ENCODE measurements at places on chromosomes 16 and 17.
A peak's percentile ranks its signal among the peaks of the same experiment; 100 is the strongest.

DNA sequence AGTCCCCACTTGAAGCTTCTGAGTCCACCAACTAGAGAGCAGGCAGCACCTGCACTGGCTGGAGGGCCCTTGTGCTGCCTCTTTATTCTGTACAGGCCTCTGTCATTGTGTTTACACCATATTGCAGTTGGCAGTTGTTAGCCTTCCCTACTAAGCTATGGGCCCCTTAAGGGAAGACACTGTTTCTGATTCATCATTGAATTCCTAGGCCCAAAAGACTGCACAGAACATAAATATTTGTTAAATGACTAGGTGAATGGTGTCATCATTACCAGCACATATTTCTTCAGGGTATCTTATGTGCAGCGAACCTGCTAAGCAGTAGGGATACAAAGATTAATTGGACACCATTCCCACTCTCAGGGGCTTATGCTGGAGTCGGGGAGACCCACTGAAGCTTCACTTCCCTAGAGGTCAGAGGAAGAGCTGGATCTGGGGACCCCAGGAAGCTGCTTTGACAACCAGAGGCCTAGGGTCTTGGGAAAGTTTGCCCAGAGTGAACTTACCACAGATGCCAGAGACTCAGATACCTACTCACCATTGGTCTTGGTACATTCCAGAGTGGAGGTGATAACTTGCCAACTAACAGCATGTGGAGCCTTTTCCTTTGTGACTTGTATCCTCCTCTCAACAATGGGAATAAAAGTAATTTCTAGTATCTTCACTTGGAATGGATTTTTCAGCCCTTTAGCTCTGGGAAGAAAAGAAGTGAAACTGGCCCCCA lies 28.7 kb upstream of the DDX52 start:
- DNase-seq = peak; percentile 93

DNA sequence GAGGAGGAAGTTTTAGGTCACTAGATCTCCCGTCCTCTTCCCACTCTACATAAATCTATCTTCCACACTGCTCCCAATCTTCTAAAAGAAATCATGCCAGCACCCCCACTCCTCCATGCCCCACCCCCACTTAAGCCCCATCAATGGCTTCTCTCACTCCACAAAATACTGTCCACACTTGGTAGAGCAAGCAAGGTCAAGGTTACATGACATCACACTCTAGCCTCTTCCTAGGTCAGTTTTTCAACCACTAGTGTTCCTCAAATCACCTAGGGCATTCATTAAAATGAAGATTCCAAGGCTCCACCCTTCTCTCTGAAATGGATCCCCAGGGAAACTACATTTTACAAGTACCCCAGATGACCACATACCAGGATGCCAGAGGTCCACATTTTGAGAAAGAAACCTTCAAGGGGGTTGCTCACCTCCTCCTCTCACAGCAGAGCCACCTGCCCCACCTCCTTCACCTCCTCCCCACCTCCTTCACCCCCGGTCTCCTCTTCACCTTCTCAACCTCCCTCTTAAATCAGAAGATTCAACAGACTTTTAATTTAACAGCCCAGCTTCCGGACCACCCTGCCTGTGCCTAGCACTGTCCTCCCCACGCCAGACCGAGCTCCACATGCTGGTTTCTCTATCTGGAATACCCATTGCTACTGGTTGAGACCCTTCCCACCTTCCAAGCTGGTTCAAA lies 3.2 kb downstream of the AMFR start:
- no peak for DNase-seq

GRCh38 chr16:73433731-73434307 lies 385.9 kb upstream of the ZFHX3 start:
- DNase-seq = no peak

- peak; percentile 3 for DNase-seq
Observed at GRCh38 chr16:78050734-78051400, 28.5 kb downstream of the CLEC3A start.

- no peak for DNase-seq
Observed at GRCh38 chr17:66777689-66778225, 57.2 kb upstream of the CACNG5 start.

DNA sequence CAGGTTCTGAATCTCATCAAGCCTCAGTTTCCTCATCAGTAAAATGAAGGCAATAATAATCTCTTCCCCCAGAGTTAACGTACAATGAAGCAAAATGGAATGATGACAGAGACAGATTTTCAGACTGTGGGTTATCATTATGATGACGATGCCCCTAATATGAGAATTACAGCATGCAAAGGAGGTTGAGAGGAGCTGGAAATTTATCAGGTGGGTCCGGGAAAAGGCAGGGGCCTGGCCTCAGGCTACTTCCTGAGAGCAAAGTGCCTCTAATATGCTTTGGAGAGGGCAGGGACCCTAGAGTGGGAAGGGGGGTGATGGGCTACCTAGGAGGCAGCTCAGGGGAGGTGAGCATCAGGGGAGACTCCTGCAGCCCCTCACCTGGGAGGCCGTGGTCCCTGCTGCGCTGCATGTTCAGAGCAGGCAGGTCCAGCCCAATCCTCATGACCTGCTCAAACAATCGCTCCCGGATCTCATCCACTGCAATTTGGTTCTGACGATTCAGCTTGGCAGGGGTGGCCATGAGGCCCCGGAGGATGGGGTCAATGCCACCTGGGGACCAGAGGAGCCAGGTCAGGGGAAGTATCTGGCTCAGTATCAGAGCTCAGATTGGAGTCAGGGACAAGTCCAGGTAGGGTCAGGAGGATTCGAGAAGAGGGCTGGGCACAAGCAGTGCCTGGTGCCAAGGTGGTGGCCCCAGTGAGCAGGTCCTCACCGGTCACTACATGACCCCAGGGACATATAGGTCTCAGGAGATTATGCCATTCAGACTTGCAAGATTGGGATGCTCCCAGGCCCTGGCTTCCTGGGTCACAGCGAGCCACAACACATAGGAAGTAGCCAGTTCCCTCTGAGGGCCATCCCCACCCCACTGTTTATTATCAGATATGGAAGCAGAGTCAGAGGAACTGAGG lies 8.1 kb downstream of the MPO start:
- DNase-seq = no peak

DNA sequence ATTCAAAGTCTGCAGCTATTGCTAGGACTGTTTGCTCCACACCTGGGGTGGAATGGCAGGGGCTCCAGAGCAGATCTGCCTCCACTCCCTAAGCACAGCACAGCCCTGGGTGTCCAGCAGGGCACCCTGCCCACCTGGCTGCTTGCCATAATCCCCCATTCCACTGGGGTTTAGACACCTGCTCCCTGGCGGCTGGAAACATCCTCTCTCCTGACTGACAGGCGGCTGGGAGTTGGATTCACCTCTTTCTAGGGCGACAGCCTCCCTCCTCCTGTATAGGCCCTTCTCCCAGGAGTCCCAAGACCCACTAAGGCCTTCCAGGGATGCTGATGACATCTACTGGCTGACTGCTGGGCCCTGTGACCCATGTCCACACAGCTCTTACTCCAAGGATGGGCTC lies 18.0 kb downstream of the HDAC5 start:
- DNase-seq = no peak

- no peak for DNase-seq
Observed at GRCh38 chr16:89944773-89945172, 3.8 kb upstream of the DEF8 start.

GRCh38 chr16:80710918-80711317 lies 93.5 kb downstream of the CDYL2 start:
- peak; percentile 4 for DNase-seq

DNA sequence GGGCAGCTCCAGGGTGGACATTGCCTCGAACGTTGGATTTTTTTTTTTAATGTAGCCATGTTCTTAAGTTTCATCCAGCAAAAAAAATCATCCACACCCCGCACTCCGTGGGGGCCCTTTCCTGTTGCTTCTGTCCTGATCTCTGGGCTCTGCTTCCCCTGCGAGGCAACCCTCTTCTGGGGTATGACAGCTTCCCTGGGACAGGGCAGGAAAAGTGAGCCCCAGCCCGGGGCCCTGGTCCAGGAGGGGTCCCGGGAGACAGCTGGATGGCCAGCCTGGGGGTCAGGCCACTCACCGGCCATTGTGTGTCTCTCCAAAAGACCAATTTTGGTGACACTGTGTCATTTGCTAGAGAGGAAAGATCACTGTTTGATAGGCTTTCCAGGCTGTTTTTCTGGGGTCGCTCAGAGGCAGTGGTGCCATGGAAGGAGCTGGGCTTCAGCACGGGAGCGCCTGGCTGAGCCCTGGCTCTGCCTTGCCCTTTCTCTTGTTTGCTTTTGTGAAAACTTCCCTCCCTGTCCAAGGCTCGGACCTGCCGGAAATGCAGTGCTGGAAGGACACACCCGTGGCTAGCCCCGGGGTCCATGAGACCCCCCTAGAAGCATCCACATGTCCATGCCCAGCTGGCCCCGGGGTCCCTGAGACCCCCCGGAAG lies 41.0 kb upstream of the CHMP6 start:
- no peak for DNase-seq

DNA sequence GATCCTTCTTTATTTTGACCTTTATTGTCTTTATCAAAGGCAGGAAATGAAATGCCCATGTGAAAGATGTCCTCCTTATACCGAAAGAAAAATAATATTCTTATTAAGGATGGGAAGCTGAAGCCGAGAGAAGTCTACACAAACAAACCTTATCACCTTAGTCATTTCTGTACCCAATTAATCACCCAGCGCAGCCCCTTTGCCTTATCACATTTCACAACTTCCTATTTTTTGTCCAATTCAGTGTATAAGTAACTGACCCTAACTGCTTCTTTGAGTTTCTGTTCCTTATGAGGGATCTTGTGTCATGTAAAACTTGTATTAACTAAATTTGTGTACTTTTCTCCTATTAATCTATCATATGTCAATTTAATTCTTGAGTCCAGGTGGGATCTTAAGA lies 16.4 kb upstream of the CCL23 start:
- DNase-seq = no peak

GRCh38 chr17:69287168-69287567 lies 39.8 kb downstream of the ABCA5 start:
- no peak for DNase-seq

GRCh38 chr17:28811651-28812090 lies 30.9 kb downstream of the FAM222B start:
- peak; percentile 68 for DNase-seq

DNA sequence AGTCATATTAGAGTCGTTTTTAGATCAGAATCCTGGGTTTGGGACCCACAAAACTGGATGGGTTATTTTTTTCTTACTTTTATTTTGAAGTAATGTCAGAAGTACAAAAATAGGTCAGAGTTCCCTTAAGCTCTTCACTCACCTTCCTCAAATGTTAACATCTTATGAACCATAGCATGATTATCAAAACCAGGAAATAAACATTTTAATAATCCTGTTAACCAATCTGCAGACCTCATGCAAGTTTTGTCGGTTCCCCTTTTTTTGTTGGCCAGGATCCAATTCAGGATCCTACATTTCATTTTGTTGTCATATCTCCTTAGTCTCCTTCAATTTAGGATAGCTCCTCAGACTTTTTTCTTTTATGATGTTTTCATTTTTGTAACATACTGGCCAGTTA lies 162.0 kb downstream of the CHD9 start:
- DNase-seq = no peak

GRCh38 chr16:84507011-84507982 lies 2.8 kb upstream of the MEAK7 start:
- no peak for DNase-seq

- no peak for DNase-seq
Observed at GRCh38 chr16:12529582-12529981, 274.1 kb downstream of the CPPED1 start.

GRCh38 chr17:50347117-50347893 lies 1.4 kb downstream of the XYLT2 start:
- DNase-seq = no peak

- DNase-seq = peak; percentile 90
Observed at GRCh38 chr17:70405492-70406220, 236.3 kb downstream of the KCNJ2 start.

DNA sequence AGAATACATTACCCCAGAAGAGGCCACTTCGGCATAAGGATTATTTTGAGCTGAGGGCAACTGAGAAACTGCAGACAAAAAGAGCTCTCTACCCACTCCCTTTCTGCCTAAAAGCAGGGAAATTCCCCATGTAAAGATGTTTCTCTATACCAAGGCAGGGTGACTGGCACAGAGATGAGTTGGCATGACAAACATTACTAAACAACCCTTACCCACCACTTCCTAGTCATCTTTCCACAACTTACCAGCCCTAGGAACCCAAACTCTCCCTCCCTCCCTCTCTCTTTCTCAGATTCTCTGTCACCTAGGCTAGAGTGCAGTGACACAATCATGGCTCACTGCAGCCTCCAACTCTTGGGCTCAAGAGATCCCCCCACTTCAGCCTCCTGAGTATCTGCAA lies 68.6 kb downstream of the EMP2 start:
- DNase-seq = no peak

Measured in kidney glomerular epithelial cell (primary cell).